ENCODE measurements at places on chromosomes 1 and 21.

DNA sequence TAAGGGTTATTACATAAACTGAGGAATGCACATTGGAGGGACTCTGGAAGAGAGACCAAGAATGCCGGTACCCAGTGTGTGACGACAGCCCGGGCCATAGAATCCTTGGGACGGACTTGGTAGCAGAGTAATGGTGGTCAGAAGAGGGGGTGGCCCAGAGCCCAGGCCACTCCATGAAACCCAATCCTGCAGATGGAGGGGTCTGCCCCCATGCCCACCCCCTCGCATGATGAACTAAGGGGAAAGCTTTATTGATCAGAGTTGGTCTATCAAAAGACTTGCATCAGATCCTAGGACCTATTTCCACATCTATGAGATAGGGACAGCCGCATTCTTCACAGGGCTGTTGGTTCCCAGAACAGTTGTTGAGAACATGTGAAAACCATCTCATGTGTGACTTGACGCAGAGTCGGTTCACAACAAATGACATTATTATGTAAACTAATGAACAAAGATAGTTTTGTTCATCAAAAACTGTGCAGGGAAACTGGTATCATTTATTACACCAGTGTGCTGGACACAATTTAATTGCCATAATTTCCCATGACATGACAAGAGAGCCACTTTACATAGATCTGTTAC, 21.5 kb upstream of the SDC3 start:
- DNase-seq, result no peak

GRCh38 chr1:145740269-145740668, 21.0 kb downstream of the CD160 start:
- DNase-seq, result no peak

GRCh38 chr1:225026701-225027100, 97.2 kb downstream of the DNAH14 start:
- no peak for DNase-seq

DNA sequence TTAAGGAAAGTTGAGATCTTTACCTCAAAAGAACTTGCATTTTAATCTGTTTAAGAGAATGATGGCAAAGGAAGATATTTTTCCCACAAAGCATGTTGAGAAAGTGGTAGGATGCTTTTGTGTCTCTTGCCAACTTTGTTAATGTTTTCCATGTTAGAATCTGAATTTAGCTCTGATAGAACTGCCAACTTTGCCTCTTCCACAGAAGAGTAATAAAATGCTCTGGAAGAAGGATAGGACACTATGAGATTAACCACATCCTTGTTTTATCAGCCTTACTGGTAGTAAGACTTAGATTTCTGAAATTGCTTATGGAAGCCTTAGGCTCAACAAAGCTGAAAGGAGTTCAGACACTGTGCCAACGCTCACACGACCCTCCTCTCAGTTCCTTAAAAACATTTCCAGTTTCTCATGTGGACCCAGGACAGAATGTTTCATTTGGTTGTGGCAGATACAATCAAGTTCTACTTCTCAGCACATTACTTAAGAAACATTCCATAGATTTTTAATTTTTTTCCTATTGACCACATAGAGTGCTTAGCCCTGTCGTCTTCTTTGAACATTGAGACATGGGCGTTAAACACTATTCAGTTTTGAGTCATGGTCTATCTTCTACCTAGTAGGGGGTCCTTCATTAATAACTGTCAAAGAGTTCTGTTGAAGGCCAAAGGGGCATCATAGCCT, 59.0 kb downstream of the MTR start:
- DNase-seq, result no peak

- no peak for DNase-seq
These were observed 4.5 kb upstream of the ZNF644 start for GRCh38 chr1:91026320-91026719.

- DNase-seq, result no peak
These were observed 14.5 kb downstream of the NLRP3 start for GRCh38 chr1:247430434-247430833.

DNA sequence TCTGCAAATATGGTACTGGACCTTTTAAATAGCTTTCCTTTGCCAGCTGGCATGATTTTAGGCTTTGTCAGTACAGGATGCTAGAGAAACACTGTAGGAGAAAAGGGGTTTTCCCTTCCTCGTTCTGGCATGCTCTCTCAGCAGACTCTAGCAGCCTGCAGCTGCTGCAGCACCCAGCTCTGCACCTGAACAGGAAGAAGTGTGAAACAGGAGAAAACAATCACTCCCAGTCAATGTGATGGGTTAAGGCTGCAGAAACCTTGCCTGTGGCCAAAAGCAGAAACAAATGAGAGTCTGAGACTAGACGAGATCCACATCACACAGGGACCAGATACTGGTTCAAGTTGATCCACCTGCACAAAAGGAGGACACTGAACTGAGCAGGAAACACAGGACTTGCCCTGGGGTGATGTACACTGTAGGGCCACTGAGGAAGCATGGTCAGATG, 21.2 kb downstream of the OVGP1 start:
- no peak for DNase-seq

DNA sequence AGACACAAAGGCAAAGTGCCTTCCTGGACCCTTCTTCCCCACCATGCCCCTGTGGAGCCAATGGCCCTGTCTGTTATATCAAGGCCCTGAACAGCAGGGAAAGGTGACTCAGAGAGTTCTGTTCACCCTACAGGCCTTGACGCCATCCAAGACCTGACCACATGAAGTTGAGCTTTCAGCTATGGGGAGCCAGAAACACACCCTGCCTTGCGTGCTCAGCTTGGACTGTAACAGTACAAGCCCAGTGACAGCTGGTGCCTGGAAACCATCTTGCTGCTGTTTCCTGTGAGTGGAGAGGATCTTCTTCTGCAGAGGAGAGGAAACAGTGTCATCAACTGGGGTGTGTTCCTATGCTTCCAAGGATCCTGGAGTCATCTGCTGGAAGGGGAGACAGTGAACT, 165.0 kb upstream of the IRF2BP2 start:
- no peak for DNase-seq

- DNase-seq, result no peak
These were observed 91.7 kb upstream of the NFIA start for GRCh38 chr1:60990714-60991090.

DNA sequence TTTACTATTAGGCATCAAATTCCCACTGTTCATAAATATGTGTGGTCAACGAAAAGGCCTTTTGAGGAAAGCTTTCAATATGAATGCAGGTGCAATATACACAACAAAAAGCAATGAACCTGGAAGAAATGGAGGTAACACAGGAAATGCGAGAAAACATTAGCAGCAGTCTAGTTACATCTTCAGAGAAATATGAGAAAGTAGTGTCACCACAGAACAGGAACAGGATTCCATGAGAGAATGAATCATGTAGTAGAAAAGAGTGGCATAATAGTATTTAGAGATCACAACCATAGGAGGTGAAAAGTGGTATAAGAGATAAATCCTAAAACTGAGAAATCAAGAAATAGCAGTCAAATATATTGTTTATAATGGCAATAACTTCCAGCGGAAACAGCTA, 103.7 kb downstream of the AK5 start:
- DNase-seq, result no peak

GRCh38 chr1:59261537-59261936, 35.4 kb upstream of the FGGY start:
- no peak for DNase-seq

- no peak for DNase-seq
These were observed 9.5 kb downstream of the ZBTB7B start for GRCh38 chr1:155012026-155012546.

DNA sequence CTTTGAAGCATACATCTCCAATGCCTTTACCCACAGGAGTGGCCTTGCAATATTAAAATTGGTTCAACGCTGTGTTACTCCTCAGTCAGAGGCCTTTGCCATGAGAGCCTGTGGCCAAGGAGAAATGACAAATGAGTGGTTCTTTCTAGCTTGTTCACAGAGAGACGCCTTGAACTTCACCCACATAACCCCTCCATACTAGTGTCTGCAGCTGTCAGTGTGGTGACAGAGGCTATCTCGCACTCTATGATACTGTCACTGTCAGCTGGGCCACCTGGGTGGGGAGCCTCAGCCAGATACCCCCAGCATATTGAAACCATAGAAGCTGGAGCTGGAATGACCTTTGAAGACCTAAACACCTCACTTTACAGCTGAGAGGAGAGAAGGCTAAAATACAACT, 57.4 kb upstream of the LBR start:
- no peak for DNase-seq

DNA sequence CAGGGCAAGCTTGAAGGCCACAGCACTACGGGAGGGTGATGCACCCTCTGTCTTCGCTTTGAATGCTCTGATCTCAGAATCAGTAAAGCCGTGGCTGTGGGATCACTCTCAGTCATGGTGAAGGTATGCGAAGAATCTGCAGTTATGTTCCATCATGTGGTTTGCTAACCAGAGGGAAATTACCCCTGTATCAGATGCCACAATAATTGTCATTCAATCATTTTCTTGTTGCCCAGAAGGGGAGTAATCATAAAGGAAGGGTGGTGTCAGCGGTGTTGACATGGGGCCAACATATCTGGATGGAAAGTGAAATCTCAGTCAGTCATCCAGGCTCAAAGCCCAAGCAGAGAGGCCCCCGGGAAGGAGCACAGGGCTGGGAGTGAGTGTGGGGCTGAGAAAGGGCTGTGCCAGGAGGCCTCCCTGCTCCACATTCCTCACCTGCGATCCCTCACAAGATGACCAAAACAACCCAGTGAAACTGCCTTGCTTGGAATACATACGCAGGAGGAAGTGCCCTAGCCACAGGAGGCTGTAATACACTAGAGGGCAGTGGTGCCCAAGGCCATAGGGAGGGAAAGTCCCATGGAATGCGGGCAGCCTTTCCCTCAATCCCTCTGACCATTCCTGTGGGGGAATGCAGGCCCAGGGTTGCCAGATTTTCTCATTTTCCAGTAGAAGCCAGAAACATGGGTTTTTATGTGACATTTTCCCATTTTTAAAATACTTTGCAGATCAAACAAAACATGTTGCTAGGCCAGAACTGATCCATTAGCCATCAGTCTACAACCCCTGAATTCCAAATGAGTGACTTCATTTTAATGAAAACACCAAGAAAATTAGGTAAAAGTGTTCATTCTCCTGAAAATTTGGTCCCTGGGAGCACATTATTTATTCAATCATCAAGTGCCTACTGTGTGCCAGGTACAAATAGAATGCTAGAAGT, 95.7 kb upstream of the VANGL1 start:
- no peak for DNase-seq

DNA sequence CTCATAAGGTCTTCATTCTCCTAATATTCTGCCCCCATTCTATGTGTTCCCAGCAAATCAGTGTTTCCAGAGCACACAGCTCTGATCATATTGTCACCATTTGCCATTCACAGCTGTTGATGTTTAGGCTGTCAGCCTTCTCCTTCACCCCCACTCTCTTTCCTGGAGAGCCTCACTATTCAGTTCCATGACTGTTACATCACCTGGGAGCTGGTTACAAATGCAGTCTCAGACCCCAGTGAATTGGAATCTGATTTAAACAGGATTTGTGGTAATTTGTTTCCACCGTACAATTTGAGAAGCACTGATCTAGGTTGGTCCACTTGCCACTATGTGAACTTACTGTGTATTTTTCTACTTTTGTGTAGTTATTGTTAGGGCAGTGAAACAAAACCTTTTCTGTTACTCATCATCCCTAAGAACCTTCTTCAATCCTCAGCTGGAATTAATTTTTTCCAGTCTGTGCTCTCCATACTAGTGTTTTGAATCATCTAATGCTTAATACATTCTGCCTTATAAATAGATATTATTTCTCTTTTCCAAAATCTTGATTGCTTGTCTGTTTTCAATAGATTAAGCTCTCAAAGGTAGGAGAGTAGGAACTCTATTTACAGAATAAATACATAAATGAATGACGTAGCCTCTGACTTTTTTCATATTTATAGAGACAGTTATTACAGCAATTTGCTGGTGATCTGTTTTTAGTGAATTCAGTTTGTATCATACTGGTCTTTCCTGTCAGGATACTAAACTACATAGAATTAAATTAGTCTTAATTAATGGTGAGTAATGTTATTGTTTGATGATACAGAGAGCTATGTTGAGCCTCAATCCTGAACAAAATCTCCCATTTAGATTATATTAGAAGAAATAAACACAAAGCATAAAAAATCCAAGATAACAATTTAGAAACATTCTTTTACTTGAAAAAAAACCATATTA, 8.1 kb downstream of the SNX7 start:
- DNase-seq, result no peak

DNA sequence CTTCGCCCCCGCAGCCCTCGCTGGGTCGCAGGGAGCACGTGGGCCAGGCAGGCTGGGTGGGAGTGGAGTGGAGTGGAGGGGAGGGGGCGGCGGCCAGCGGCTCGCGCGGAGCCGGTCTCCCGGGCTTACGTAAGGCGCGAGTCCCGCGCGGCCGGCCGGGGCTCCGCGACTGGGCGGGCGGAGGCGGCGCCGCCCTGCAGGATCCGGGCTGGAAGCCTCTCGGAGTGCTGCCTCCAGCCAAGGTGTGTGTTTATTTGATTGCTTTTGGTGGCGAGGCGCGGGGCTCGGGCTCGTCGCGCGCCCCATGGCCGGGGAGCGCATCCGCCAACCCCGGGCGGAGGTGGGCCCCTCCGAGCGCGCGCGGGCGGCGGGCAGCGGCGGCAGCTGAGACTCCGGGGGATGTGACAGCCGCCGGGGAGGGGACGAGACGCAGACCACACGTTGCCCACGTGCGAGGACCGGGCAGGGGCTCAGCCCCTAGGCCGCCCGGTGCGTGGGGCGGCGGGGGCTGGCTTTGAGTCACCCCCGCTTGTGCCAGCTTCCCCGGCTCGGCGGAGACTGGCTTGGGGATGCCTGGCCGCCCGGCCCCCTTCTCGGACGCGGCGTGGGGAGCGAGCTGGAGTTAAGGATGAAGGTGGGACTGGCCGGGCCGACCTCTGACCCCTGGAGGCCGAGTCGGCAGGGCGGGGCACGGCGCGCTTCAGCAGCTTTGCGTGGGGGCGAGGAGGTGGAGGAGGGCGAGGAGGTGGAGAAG, 402 bp upstream of the AK4 start:
- DNase-seq, result peak; percentile 34

- no peak for DNase-seq
These were observed 3.2 kb downstream of the SON start for GRCh38 chr21:33546086-33546485.

- DNase-seq, result no peak
These were observed 19.4 kb downstream of the LPGAT1 start for GRCh38 chr1:211811126-211811525.

- DNase-seq, result no peak
These were observed 25.0 kb downstream of the MRPL39 start for GRCh38 chr21:25582164-25582790.

- no peak for DNase-seq
These were observed 150.0 kb downstream of the CASZ1 start for GRCh38 chr1:10646347-10646861.

- DNase-seq, result no peak
These were observed 64.9 kb downstream of the MACF1 start for GRCh38 chr1:39269349-39269748.

DNA sequence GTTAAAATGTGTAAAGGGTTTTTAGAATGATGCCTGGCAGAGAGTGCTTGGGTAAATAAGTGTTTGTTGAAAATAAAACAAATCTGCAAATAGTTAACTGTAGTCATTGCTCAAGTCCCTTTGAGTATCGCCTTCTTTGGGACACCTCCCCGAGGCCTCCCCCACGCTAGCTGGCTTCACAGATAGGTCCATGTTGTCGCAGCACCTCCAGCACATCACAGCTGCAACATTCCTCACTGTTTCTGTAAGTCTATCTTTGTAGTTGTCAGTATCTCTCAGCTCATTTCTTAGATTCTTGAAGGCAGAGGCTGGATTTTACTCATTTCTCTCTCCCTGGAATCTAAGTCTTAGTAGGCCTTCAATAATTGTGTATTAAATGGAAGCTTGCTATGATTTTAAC, 1.6 kb upstream of the STUM start:
- no peak for DNase-seq

Data from NCI-H2107 (cell line).